ENCODE measurements at places on chromosomes 3 and 15.

GRCh38 chr15:44726136-44726535, 10.2 kb upstream of the TRIM69 start:
- no peak for DNase-seq

DNA sequence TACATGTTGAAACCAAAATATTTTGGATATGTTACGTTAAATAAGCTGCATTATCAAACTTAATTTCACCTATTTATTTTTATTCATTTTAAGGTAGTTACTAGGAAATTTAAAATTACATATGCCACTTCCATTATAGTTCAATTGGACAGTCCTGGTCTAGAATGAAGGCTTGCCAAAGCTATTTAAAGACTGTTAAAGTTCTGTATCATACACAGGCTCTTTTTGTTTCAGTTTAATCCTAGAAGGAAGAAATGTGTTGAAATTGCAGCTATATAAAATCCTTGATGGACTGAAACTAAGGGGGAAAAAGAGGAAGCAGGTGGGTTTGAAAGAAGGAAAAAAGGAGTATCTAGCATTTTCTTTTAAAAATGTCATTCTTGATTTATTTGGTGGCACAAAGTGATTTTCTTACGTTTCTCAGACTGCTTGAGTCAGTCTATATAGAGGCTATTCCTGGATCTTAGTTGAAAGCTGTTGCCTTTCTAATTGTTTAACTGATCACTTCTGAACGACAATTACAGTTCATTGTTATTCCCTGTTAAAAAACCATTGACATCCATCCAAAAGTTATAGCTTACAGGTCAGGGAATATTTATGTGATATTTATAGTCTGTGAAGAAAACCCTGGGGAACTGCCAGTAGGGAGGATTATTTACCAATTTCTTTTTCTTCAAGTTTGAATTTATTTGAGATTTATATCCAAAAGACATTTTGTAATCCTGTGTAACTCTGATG, 195.0 kb downstream of the RORA start:
- no peak for DNase-seq

DNA sequence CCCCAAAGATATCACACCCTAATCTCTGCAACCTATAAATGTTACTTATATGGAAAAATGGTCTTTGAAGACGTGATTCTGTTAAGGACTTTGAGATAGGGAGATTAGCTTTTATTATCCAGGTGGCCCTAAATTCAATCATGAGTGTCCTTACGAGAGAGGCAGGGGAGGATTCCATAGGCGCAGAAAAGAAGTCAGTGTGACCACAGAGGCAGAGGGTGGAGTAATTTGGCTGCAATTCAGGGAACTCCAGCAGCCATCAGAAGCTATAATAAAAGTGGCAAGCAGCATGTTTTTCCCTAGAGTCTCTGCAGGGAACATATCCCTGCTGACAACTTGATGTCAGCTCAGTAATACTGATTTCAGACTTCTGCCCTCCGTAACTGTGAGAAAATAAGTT, 315.2 kb upstream of the ROBO2 start:
- no peak for DNase-seq

DNA sequence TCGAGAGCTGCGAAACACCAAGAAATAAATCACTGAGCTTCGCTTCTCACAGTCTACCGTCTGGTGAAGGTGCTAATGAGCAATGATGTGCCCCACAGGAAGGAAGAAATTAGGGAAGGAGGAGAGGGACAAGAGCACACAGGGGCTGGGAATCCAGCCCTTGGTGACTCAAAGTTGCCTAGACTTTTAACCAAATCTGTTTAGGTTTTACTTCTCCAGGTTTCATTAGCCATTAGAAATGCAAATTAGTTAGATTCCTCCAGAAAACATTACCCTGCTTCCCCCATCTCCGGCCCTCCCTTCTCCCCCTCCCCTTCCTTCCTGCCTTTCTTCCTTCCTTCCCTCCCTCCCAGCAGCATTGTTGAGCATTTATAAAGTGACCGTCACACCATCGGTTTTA, 59.3 kb upstream of the UBE2E1 start:
- DNase-seq: no peak

GRCh38 chr3:112097378-112097777, 11.2 kb downstream of the C3orf52 start:
- DNase-seq: no peak

DNA sequence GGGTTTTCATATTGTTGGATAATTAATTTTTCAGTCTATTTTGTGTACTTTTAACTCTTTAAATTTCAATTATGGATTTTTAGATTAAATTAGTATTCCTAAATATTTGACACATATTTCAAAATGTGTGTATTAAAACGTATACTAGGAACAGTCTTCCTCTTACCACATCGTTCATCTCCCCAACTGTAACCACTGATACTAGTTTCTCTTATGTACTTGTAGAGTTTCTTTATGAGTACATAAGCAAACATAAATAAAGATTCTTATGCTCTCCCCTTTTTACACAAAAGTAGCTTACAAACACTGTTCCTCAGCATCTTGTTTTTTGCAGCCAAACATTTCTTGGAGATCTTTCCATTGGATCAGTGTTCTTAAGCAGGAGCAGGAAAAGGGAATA, 45.9 kb downstream of the CMSS1 start:
- DNase-seq: no peak

- DNase-seq: no peak
These were observed 73.2 kb upstream of the CTXND1 start for GRCh38 chr15:80325206-80325605.

GRCh38 chr15:45993508-45993907, 358.7 kb downstream of the SQOR start:
- no peak for DNase-seq

DNA sequence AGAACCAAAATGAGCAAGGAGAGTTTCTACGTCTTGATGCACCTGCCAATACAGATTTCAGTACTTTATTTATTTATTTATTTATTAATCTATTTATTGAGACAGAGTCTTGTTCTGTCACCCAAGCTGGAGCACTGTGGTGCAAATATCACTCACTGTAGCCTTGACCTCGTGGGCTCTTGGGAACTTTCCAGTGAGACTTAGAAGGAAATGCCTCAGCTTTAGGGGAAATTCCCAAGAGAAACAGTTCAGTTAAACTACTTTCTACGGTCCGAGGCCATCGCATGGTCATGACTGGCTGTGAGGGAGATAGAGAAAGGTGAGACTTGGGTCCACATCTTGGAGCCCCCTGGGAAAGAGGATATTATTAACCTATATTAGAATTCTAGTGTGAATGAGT, 47.0 kb upstream of the HERC1 start:
- no peak for DNase-seq

GRCh38 chr15:68431792-68432401, at the start of gene ITGA11:
ITGA11 (minus strand) TSS chr15:68432163; CDS start chr15:68432066, 97 bp downstream.
- DNase-seq: no peak

- no peak for DNase-seq
These were observed 108.1 kb upstream of the MELTF start for GRCh38 chr3:197137751-197138150.

- DNase-seq: no peak
These were observed 39.0 kb downstream of the SLC6A6 start for GRCh38 chr3:14441240-14441919.

Data from activated naive CD4-positive, alpha-beta T cell (primary cell).